ENCODE measurements at places on chromosomes 3 and 15. TPM values are rescaled to one million over a fixed set of nuclear protein-coding genes. Genes with fewer than 3 reads are reported as not detected.

Gene CAV3
- total RNA-seq = not detected

Gene TMCO5A
- not detected for total RNA-seq

Gene HRG
- not detected for total RNA-seq

Gene EPB42
- not detected for total RNA-seq

Gene SRGAP3
- 0.58 TPM for total RNA-seq

Gene DUOXA2
- not detected for total RNA-seq

Gene FBXO40
- total RNA-seq = not detected

Gene DNAJA4
- total RNA-seq = 18.8 TPM

Gene C3orf49
- total RNA-seq = not detected

Gene LRRC28
- 21.2 TPM for total RNA-seq

Gene GYG1
- total RNA-seq = 20.2 TPM

Gene ALDH1A2
- total RNA-seq = not detected

Gene VILL
- 23.8 TPM for total RNA-seq

Gene TRAK1
- total RNA-seq = 58.4 TPM

Gene CRBN
- total RNA-seq = 47.8 TPM

Gene PROK2
- not detected for total RNA-seq

Gene CCR8
- total RNA-seq = not detected

Gene CTXN2
- total RNA-seq = not detected

Gene SLC12A1
- not detected for total RNA-seq

Gene CEMIP
- total RNA-seq = 0.51 TPM

Gene MED12L
- total RNA-seq = 2.6 TPM

Data from activated B cell treated with CpG ODN at 0.5 μM for 24 hours (primary cell).